Endothelial cell (in vitro differentiated cells): ENCODE measurements at places on chromosomes 5 and 9. TPM values are rescaled to one million over a fixed set of nuclear protein-coding genes. Genes with fewer than 3 reads are reported as not detected.

GRCh38 chr5:142692321-142692894 is 6.5 kb upstream of the FGF1 start:
- DNase-seq, result no peak

GRCh38 chr5:144195448-144195847 is 24.8 kb downstream of the KCTD16 start:
- no peak for DNase-seq

Gene SCGB3A2
- total RNA-seq, result 1.4 TPM

DNA sequence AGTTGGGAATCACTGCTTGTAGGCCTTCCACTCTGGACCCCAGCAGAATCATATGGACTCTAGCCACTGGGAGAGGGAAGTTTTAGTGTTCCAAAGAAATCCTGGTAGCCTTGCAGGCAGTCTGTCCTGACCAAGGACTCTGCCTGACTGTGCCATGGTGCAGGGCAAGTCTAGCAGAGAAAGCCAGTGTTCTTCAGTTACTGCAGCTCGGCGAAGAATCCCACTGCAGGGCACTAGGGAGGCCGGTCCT is 20.3 kb upstream of the MATR3 start:
- DNase-seq, result no peak

Gene PFDN1
- total RNA-seq, result 86.2 TPM

GRCh38 chr9:136721339-136722092 is 9.1 kb downstream of the DIPK1B start:
- no peak for DNase-seq

Gene ELOVL7
- total RNA-seq, result 4.4 TPM

Gene STC2
- total RNA-seq, result 3.6 TPM

GRCh38 chr5:138883211-138883610 is 8.1 kb upstream of the LRRTM2 start:
- no peak for DNase-seq

GRCh38 chr5:77743181-77743580 is 33.0 kb downstream of the TBCA start:
- DNase-seq, result no peak

DNA sequence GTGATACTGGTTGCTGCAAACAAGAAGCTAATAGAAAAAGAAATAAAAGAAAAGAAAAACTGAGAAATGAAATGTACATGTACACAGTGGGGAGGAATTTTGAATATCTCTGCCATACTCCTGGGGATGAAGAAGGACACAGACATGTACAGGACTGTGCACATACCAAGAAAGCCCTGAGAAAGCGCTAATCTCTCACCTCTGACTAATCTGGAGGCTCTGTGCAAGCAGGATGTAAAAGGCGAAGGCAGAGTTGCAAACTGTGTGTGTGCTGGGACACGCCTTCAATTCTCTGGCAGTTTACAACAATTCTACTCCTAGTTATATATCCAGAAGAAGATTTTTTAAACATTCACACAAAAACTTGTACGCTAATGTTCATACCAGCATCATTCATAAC is 211.4 kb downstream of the KIAA0825 start:
- DNase-seq, result no peak

- no peak for DNase-seq
These were observed 8.6 kb upstream of the OXCT1 start for GRCh38 chr5:41878643-41879478.

Gene MYMK
- not detected for total RNA-seq

Gene CCNO
- total RNA-seq, result 0.15 TPM

DNA sequence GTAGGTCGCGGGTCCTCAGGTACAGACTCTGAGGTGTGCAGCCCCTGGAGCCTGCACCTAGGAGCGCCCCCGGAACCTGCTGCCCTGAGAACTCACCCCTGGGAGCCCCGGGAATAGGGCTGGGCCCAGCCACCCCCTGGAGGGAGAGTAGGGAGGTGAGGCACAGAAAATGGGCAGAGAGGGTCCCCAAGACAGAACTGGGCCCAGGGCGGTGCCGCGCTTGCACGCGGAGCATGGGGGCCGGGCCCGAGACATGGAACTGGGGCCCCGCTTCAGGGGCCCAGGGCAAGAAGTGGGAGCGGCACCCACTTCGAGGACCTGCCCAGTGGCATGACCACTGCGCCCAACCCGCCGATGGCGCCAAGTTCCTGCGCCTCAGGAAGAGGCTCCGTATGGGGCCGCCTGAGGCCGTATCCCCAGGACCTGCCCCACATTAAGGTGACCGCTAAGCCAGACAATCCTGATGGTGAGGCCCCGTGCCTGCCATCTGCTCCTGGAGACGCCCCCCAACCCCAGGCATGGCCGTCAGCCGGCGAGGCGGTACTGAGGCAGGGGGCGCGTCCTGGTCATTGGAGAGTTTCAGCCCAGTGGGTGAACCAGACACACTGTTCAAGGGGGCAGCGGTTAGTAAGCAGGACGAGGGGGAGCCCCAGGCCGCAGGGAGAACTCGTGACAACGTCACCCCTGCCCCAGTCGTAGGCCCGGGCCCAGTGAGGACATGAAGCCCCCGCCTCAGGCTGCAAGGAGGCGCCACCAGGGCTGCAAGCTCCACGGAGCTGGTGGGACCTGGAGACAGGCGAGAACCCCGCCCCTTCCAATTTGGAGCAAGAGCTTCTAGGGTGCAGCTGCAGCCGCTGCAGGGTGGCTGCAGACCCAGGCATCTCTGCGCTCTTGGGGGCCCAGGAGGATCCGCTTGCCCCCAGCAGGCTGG is 89.5 kb upstream of the PUM3 start:
- DNase-seq, result no peak

Gene SPTAN1
- total RNA-seq, result 810 TPM

DNA sequence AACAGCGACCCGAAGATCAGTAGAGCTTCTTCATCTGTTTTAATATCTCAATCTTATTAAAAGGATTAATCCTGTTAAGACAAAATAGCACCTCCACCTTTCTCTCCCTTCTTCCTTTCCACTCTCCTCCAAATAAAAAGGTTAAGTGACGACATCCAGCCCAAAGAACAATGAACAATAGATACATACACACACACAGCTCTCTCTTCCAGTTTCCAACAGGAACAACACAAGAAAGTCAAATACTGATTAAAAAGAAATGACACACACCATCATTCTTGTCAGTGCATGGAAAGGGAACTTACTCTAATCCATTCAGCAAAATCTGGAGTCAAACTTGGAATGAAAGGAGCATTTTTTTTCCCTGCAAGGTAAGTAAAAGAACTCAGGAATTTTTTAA is 2.8 kb downstream of the ARL15 start:
- DNase-seq, result no peak

Gene RORB
- 0.51 TPM for total RNA-seq

DNA sequence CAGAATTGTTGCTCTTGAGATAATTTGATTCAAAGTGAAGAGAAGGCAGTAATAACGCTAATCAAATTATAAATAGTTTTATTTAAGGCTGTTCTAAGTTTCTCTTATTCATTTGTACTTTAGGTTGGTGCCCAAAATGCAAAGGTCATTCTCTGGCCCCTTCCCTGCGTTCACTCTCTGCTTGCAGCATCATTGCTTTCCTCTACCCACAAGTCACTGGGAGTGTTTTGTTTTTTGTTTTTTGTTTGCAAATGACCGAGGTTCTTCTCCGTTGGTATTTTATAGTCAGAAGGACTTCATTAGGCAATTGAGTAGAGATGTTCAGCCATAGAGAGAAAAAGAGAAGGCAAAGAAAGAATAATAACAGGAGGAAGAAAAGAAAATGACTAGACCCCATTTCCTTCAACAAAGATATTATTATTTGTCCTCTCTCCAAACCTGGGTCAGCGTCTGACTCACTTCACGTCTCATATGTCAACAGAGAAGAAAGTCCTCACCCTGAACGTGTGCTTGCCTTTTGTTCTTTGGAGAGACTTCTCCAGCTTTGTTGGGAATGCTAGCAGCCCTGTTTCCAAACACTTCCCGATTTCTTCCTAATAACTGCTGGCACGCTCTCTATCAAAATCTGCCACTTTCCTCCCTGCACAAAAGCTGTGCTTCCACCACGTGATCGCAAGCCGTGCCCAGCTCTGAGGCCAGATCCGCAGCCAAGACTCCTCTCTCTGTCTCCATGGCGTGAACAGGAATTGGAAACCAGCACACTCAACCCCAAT is 119.8 kb downstream of the EBF1 start:
- peak; percentile 9 for DNase-seq

GRCh38 chr9:112743216-112743836 is 7.2 kb upstream of the SNX30 start:
- DNase-seq, result no peak

Gene MCC
- total RNA-seq, result 22.7 TPM

DNA sequence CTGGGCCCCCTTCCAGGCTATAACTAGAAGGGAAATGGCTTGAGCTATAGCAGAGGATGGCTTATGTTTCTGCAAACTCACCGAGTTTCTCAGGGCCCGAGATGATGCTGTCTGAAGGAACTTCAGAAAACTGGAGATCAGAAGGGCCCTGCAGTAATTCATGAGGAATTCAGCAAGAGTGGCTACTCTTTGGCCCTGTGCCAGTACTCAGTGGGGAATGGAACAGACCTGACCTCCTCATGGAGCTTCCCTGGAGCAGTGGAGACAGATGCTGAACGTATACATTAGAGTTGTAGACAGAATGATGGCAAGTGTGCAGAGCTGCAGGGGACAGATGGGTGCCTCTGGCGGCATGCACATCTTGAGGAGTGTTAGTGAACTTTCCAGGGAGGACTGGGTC is 17.3 kb upstream of the SMIM32 start:
- no peak for DNase-seq

Gene SERF1A
- 27.5 TPM for total RNA-seq

DNA sequence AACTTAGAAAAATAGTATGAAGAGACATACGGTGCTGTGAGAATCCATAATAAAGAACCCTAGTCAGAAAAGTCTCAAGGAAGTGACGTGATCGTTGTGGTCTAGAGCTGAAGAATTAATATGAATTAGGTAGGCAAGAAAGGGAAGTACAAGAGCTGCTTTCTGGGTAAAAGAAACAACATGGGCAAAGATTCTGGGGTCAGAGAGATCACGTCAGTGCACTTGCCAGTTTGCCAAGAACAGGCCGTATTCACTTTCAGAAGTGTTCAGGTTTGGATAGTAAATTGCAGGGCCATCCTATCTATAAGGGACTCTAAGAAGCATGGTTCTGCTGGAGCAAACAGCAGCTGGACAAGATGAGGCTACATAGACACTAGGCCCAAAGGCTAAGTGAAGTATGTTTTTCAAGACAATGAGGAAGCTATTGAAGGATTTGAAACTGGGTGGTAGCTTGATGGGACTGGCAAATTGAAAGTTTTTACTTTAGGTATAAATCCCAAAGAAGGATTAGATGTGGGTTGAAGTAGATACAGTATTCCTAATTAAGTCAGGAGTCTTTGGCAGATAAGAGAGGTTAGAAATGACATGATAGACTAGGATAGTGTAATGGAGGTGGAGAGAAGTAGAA is 4.8 kb upstream of the CHD1 start:
- DNase-seq, result no peak

Gene GMCL2
- total RNA-seq, result not detected

Gene MELK
- total RNA-seq, result 10.6 TPM

- DNase-seq, result peak; percentile 52
These were observed 9.9 kb downstream of the AK1 start for GRCh38 chr9:127867356-127868277.

Gene CFAP77
- total RNA-seq, result 3.7 TPM

Gene FAXDC2
- total RNA-seq, result 9.3 TPM

Gene OR1Q1
- total RNA-seq, result not detected

- DNase-seq, result no peak
These were observed 96.8 kb downstream of the ZNF608 start for GRCh38 chr5:124649491-124650146.

Gene FAM169A
- 21.1 TPM for total RNA-seq

DNA sequence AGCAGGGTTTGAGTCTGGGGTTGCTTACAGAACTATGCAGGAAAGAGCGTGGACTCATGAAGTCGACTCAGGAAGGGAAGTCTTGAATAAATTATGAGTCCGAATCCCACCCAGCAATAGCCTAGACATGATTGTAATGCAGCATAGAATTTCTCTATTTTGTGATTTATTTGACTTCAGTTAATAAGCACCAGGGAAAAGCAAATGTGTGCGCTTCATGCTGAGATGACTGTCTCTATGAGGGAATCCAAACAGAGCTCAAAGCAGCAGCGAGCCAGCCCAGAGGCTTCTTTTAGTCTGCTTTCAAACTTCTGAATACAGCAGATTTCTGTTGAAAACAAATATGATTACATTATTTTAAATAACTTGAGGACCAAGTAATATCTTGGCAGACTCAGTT is 188.0 kb downstream of the SEMA6A start:
- DNase-seq, result no peak

DNA sequence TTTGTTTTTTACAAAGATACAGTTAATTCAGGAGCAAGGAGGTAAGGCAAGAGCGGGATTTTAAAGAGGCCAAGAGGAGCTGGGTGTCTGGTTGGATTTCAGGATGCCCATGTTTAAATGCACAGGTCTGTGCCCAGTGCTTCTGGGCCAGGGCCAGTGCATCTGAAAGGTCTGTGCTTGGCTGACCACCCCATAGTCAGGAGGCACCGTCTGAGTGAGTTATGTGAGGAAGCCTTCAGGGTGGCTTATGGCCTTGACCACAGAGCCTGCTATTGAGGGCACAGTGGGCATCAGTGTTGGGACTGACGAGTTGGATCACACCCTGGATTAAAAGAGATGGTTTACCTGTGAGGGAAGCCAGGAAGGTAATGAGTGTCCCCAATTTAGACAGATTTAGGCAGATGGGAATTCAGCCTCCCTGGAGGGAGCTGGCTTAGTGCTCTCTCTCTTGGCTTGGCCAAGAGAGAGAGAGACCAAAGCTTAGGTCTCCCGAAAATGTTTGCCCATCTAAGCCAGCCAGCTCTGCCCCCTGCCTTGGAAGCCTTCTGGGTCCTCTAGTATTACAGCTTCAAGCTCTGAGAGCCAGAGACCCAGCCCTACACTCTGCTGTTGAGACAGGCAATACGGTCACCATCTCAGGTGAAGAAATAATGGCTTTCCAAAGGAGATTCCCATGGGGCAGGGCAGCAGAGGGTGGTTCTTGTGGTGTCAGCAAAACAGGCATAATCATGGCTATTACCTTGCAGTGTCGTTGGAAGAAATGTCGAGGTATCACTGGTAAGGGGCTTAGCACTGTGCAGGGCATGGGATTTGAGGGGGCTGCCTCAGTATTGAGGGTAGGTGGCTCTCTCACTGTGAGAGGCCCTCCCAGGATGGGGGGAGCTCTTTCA is 68.6 kb downstream of the RGS3 start:
- no peak for DNase-seq
